C1 segment of cervical spinal cord (tissue), 14 donors: ENCODE measurements at places on chromosomes 12 and 14.

DNA sequence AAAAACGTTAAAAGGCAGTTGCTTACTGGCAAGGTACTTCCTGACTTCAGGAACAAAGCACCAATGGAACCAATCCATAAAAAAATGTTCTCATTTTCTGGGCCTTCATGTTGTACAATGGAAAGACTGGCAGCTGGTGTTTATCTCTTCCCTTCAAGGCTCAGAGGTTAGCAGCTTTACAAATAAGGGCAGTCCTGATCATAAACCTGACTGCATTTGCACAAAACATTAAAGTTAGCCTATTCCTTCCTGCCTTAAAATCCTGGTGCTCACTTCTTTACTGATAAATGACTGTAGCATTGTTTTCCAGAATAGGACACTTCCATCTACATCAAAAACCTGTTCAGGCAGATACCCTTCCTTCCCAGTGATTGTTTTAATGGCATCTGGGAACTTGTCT lies 19.2 kb downstream of the IL26 start:
- DNase-seq, result no peak

GRCh38 chr14:92173668-92174067 lies 51.9 kb downstream of the CPSF2 start:
- no peak for DNase-seq

GRCh38 chr14:66696326-66696725 lies 188.4 kb downstream of the GPHN start:
- no peak for DNase-seq

DNA sequence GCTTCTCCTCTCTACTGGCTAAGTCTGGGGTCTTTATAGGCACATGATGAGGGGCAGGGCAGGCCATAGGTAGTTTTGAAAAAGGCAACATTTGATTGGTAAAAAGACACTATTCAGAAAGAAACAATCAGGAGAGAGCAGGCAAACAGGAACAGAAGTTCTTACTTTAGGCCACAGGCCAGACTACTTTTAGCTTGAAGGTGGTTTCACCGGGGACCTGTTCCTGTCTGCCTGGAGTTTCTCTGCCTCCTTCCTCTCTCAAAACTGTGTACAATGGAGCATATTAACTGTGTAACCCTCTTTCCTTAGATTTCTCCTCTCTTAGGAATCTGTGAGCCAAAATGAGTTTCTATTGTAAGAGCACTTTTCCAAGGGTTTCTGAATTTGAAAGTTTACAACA lies 167.9 kb upstream of the AVPR1A start:
- DNase-seq, result no peak

DNA sequence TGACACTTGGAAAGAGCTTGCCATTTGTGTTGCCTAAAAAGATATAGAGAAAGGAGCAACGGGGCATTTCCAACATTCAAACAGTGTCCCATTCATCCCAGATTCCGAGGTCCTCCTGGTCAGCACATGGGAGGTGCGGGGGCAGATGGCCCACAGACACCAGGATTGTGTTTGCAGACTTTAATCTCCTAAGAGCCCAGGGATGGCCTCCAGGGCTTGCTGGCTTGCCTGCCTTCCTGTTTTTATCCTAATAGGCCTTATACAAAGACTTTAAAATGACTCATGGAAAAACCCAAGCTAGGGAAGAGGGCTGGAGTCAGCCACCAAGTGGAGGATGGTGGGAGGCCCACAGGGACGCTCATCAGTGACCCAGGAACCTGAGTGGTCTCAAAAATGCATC lies 21.5 kb upstream of the FAM181A start:
- no peak for DNase-seq

DNA sequence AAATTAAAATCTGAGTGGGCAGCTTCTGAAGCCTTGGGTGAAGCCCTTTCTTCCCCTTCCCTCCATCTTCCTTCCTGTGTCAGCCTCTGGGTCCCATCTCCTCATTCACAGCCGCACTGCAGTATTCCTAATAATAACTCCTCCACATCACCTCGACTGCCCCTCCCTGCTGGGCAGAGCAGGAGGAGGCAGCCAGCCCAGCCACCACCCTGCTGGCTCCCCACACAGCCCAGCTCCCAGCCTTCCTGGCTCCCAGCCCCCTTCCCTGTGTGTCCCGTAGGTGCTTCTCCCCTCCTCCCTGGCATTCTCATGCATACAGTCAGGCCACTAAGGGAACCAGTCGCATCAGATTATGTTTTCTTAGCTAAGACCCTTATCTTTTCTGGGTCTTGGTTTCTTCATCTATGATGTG lies 3.7 kb downstream of the IFFO1 start:
- DNase-seq, result no peak

DNA sequence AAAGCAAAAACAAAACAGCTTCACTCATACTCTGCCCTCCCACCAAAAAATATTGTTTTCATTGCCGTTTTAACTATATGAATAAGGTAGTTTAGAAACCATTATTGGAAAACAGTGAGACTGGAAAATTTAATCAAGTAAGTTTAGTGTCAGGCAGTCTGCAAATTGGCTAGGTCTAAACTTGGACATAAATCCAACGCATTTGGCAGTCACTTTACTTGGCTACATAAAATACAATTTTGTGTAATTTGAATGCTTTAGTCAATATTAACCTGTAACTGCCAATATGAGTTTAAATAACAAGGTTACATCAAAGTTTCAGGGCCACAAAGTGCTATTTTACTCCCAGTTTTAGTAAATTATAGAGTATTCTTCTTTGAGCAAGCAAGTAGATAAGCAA lies 202.3 kb upstream of the SLC38A2 start:
- DNase-seq, result no peak

GRCh38 chr12:43736927-43737440 lies 21.6 kb downstream of the PUS7L start:
- no peak for DNase-seq

DNA sequence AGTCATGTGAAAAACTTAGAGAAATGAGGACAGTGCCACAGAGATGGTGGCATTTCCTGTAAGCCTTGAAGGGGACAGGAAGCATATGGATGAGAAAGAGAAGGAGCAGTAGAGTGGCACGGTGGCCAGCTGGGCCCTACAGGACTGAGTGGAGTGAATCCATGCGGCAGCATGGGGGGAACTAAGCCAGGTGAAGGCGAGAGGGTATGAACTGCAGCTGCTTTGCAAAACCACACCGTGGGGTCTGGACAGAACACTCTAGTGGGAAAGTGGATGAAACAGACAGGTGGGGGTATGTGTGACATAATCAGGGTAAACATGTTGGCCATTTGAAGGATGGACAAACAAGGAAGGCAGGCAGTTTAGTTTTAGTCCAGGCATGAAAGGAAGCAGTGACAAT lies 10.4 kb upstream of the SYCP3 start:
- no peak for DNase-seq

DNA sequence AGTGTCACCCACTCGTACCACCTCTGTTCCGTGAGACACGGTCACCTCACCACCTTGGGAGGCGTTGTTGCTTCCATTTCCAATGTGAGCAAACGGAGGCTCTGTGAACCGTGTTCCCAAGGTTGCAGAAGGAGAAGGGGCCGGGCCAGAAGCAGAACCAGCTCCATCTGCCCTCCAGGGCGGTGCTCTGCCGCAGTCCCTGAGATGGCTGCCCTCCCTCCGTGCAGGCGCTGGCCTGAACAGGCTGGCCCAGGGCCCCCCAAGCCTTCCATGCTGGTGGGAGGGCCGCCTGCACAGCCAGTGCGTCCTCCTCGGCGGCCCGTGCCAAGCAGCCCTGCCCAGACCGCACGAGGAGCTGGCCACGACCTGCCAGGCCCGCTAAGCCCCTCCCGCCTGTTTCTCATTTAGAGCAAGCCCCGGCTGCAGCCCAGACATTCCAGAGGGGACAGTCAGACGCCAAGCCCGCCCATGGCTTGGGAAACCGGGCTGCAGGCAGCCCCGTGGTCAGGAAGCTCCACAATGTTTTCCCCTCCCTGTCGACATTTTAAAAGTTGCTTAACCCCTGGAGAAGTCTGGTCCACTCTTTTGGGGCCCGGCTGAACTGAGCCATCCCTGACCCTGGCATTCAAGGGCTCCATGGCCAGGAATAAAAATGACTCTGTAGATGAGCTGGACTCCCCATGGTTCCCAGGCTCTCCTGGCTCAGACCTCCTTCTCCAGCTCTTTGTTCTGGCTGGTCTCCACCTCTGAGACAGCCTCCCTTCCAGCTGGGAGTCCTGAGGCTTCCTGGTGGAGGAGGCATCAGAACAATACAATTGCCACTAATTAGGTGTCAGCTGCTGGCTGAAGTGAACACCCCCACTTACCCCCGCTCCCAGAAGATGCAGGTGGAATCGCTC lies 236.0 kb downstream of the BCL11B start:
- DNase-seq, result no peak

GRCh38 chr14:95493503-95493902 lies 22.9 kb downstream of the SYNE3 start:
- no peak for DNase-seq

DNA sequence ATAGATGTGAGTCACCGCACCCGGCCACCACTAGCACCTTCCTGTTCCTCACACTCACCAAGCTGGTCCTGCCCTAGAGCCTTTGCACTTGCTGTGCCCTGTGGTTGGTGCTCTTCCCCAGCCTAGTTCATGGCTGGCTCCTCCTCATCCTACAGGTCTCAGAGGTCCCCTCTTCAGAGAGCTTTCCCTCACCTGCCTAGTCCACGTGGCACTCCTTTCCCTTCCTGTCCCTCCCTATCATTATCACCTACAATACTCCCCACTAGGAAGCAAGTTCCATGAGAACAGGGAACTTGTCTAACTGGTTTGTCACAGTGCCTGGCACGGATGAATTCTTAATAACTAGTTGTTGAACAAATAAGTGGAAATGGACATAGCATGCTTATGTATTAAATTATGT lies 24.0 kb upstream of the TMED10 start:
- no peak for DNase-seq

DNA sequence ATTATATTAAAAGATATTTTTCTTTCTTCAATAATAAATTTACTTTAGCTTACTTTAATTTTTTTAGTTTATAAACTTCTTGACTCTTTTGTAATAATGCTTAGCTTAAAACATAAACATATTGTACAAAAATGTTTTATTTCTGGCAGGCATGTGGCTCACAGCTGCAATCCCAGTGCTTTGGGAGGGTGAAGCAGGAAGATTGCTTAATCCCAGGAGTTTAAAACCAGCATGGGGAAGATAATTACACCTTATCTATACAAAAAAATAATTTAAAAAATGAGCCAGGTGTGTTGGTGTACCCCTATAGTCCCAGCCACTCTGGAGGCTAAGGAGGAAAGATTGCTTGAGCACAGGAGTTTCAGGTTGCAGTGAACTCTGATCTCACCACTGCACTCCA lies 120.7 kb downstream of the GPHN start:
- DNase-seq, result no peak

DNA sequence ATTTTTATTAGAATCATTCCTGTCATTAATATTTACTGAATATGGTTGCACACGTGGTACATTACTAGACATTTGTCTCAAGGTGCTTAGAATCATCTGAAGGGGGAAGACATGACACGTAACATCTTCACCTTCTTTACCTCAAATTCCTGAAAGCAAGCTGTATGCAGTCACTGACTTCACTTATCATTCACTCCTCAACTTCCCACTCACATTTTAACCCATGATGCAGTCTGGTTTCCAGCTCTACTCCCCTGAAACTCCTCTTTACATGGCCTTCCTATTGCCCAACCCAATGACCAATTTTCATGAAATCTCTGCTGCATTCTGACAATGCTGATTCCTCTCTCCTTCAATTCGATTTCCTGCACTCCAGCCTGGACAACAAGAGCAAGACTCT lies 5.8 kb upstream of the PSMC6 start:
- no peak for DNase-seq

DNA sequence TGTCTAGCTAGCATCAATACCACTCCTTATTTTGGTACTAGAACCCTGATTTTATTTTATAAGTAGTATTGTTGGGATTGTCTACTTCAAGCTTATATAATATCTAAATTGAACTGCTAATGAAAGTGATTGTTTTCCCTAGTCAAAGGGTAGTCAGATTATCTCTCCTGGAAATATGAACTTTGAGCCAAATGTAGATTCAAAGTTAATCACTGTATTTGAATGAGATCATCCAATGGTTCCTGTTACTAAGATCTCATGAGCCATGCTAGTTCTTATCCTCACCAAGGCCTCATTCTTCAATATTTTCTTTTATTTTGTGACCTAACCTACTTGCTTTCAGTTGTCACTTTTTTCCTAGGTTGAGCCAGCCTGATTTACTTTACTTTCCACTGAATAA lies 276.7 kb downstream of the RASSF9 start:
- no peak for DNase-seq

GRCh38 chr12:116011217-116011616 lies 266.3 kb downstream of the MED13L start:
- DNase-seq, result no peak

DNA sequence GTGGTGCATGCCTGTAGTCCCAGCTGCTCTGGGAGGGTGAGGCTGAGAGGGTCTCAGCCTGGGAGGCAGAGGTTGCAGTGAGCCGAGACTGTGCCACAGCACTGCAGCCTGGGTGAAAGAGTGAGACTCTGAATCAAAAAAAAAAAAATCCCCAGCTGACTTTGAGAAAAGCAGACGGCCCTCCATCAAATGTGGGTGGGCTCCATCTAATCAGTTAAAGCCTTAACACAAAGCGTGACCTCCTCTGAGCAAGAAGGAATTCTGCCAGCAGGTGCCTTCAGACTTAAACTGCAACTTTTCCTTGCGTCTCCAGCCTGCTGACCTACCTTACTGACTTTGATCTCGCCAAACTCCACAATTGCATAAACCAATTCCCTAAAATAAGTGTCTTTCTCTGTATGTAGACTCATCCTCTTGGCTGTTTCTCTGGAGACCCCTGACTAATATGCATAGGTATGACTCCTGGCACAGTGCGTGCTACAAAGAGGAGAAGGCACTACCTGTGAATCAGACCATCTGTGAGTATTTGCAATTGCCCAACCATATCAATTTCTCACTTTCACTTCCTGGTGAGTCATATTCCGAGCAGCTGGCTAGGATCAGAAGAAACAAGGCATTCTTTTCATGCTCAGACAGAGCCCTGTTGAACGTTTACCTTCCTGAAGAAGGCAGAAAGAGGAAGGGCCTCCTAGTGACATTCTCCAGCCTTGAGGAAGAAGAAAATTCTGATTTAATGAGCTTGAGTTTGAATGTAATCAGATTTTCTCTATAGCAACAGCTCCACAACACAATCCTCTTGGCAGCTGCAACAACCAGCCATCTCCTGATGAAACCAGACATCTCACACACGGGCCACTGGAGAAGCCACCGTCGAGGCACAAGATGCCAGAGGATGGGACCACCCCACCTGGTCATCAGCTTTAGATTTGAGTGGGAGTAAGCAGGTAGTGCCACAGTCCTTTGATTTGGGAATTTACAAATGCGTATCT lies 54.3 kb downstream of the CLMN start:
- no peak for DNase-seq
